ENCODE measurements at places on chromosomes 1 and 21. TPM values are rescaled to one million over a fixed set of nuclear protein-coding genes. Genes with fewer than 3 reads are reported as not detected.

- H3K4me3 ChIP-seq: peak overlapping the region; percentile 60
- H3K27ac ChIP-seq: no peak overlapping the region
- H3K36me3 ChIP-seq: no peaks in the 10 kb centered on the region
- H3K27me3 ChIP-seq: peaks cover 44% of the 10 kb centered on the region
Measured at GRCh38 chr1:206556750-206557635, 49.7 kb downstream of the RASSF5 start.

DNA sequence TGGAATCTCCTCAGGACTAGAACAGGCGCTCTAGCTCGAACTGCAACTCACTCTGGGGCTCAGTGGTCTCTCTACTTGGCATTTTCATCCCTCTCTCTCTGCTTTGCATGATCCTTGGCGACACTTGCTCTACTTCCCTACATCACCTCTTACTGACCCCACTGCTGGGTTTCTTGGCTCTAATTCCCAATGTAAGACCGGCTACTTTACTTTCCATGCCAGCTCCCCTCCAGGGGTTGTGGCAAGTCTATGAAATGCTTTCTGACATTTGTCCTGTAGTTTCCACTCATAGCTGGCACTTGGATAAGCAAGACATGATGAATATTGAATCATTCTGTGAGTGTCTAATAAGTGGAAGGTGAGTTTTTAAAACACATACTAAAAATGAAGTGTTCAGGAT, 292.3 kb downstream of the USP25 start:
- H3K36me3 ChIP-seq: no peaks in the 10 kb centered on the region
- no peaks in the 10 kb centered on the region for H3K27me3 ChIP-seq
- H3K4me3 ChIP-seq: no peak overlapping the region
- H3K4me1 ChIP-seq: no peaks in the 10 kb centered on the region

DNA sequence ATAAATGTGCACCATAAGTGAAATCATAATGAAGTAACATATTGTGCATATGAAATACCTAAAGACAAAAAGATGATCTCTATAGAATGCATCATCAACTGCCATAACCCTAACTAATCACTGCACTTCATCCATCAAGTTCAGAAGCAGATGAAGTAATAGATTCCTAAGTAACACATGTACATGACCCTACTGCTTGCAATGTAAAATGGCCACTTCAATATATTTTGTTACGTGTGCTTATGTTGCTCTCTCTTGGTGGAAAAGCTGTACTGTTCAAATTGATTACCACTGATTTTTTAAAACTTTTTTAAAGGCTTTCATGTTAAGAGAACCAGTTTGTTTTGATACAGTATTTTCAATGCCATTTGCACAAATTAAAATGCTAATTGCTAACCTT, 141.8 kb downstream of the TTLL7 start:
- H3K27me3 ChIP-seq: peaks cover 10% of the 10 kb centered on the region
- H3K27ac ChIP-seq: no peak overlapping the region
- H3K4me3 ChIP-seq: no peak overlapping the region

GRCh38 chr1:117894078-117894477, 35.3 kb downstream of the GDAP2 start:
- no peak overlapping the region for H3K4me3 ChIP-seq
- no peak for DNase-seq
- no peak overlapping the region for H3K27ac ChIP-seq
- peaks cover 3% of the 10 kb centered on the region for H3K36me3 ChIP-seq
- H3K4me1 ChIP-seq: no peaks in the 10 kb centered on the region

DNA sequence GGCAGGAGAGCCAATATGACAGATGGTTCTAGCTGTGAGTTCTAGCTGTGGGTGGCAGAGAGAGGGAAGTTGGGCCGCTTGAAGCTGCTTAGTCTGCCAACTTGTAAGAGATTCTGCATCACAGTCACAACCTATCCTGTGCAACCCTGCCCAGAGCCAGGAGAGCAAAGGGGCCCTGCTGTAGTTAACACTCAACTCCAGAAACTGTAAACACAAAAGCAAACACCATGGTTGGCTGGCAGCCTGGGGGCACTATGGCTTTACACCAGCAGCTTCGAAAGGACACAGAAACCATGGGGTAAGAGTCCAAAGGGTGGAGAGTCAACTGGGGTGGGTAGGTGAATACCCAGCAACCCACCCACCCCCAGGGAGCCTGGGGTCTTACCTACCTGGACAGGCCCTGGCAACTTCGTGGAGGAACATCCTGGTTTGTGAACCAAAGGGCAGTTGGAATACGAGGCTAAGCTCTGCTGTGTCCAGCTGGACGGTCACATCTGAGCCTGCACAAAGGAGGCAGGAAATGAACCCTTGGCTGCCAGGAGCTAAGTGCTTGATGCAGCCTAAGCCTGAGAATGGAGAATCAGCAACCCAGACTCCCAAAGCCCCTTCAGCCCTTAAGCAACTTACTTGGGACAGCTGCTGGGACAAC, 6.4 kb downstream of the INPP5B start:
- H3K27ac ChIP-seq: no peak overlapping the region
- no peak overlapping the region for H3K4me3 ChIP-seq
- DNase-seq: no peak
- H3K4me1 ChIP-seq: no peaks in the 10 kb centered on the region
- no peaks in the 10 kb centered on the region for H3K36me3 ChIP-seq

GRCh38 chr1:13483946-13484345, 29.9 kb downstream of the LRRC38 start:
- no peak for DNase-seq
- no peaks in the 10 kb centered on the region for H3K27me3 ChIP-seq
- H3K27ac ChIP-seq: no peak overlapping the region
- no peaks in the 10 kb centered on the region for H3K4me1 ChIP-seq
- H3K36me3 ChIP-seq: no peaks in the 10 kb centered on the region

DNA sequence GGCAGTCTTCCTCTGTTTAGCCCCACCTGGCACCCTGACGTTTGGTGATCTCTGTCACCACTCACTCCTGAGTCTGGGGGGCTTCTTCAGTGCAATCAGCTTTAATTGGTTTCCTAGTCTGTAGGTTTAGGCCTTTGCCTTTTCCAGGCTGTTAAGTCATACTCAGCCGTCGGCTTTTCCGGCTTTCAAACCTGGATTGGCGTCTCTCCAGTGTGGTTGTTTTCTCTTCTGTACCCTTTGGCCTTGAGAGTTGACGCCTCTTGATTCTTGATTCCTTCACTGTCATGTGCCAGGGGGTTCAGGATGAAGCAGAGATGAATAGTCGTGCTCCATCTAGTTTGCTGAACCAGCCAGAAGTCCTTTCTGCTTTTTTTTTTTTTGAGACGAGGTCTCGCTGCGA, 24.9 kb downstream of the NCMAP start:
- no peaks in the 10 kb centered on the region for H3K27me3 ChIP-seq
- DNase-seq: no peak
- no peaks in the 10 kb centered on the region for H3K36me3 ChIP-seq
- H3K4me1 ChIP-seq: peaks cover 8% of the 10 kb centered on the region
- no peak overlapping the region for H3K4me3 ChIP-seq

GRCh38 chr1:109996476-109996875, 11.9 kb downstream of the AHCYL1 start:
- no peaks in the 10 kb centered on the region for H3K27me3 ChIP-seq
- peaks cover 11% of the 10 kb centered on the region for H3K4me1 ChIP-seq
- no peak for DNase-seq
- H3K4me3 ChIP-seq: no peak overlapping the region

DNA sequence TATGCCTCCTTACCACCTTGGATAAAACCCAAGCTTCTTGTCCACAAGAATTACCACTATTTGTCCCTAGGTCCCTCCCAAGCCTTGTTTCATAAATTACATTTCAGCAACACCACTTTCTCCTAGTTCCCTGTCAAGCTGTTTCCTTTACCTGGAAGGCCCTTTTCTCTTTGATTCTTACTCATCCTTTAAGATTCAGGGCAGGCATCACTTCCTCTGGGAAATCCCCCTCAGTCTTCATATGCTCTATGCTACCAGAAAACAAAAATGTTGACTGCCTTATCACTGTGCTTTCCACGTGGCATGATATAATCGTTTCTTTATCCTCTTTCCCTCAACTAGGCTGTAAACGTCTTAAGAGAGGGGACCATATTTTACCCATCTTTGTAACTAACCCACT, 102.7 kb downstream of the LYST start:
- no peaks in the 10 kb centered on the region for H3K36me3 ChIP-seq
- no peaks in the 10 kb centered on the region for H3K27me3 ChIP-seq
- no peak for DNase-seq

DNA sequence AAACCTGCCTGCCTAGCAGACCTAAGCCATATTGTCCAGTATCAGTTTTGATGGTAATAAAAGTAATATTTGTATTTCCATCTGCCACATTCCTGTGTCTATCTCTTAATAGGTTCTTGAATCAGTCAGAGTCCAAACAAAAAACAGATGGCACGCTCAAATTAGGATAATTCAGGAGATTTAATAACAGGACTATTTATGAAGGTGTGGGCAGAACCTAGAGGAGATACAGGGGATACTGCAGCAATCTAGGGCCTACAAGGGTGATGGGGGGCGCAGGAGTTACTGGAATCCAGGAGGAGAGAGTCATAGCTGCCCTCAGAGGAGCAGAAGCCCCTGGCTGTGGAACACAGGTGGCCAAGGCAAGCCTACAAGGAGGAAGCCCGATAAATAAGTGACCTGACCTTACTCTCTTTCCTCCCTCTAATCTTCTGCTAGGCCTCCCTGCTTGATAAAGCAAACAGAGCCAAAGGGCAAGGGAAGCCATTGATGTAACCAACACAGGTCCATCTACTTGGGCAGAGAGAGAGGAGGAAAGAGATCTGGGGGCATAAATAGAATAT, 11.9 kb upstream of the HYI start:
- H3K4me3 ChIP-seq: no peak overlapping the region
- no peaks in the 10 kb centered on the region for H3K36me3 ChIP-seq
- no peaks in the 10 kb centered on the region for H3K4me1 ChIP-seq

DNA sequence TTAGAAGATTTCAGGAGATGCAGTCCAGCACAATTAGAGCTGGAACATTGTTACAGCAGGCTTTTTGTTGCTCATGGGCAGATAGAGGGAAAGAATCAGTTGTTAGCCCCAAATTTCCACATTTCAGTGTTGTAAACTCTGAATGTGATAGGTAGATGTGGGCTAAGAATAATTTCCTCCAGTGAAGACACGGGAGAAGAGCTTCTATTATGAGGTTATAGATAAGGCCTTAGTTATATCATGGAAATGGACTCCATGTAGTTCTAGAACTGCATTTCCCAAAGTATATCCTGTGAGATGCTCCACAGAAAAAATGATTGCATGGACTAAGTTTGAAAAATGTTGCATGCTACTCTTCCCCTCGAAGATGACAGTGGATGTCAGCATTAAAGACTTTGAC, 64.9 kb downstream of the PRKAA2 start:
- peaks cover 1% of the 10 kb centered on the region for H3K36me3 ChIP-seq
- no peak overlapping the region for H3K27ac ChIP-seq
- H3K27me3 ChIP-seq: no peaks in the 10 kb centered on the region
- no peak overlapping the region for H3K4me3 ChIP-seq

- no peaks in the 10 kb centered on the region for H3K4me1 ChIP-seq
- H3K4me3 ChIP-seq: no peak overlapping the region
- H3K36me3 ChIP-seq: no peaks in the 10 kb centered on the region
- H3K27ac ChIP-seq: no peak overlapping the region
- no peaks in the 10 kb centered on the region for H3K27me3 ChIP-seq
Measured at GRCh38 chr1:178330848-178331497, 165.8 kb downstream of the CLEC20A start.

GRCh38 chr1:53592521-53592982, 133.4 kb downstream of the DMRTB1 start:
- no peak overlapping the region for H3K4me3 ChIP-seq
- no peaks in the 10 kb centered on the region for H3K36me3 ChIP-seq
- no peaks in the 10 kb centered on the region for H3K27me3 ChIP-seq
- H3K27ac ChIP-seq: no peak overlapping the region
- DNase-seq: peak; percentile 29

DNA sequence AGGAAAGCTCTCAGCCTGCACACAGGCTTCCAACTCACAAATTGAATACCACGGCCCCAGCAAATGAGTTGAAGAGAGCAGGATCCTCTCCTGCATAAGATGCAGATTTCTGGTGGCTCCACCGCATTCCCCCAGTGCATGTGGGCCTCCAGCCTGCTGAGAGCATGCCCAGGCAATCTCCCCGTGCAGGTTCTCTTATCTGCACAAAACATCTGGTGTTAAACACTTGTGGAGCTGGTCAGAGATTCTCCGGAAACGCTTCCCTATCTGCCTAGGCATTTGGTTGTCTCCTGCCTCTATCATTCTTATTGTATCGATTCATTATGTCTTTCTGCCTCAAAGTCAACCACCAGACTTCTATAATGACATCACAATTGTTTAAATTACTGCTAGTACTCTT, 1349.0 kb upstream of the B3GALT2 start:
- H3K4me1 ChIP-seq: no peaks in the 10 kb centered on the region
- H3K27ac ChIP-seq: no peak overlapping the region
- no peak overlapping the region for H3K4me3 ChIP-seq
- no peak for DNase-seq
- H3K27me3 ChIP-seq: no peaks in the 10 kb centered on the region
- H3K36me3 ChIP-seq: no peaks in the 10 kb centered on the region

GRCh38 chr1:53137729-53138128, 4.7 kb downstream of the SLC1A7 start:
- no peak overlapping the region for H3K4me3 ChIP-seq
- no peak for DNase-seq
- peaks cover 13% of the 10 kb centered on the region for H3K4me1 ChIP-seq
- H3K27ac ChIP-seq: no peak overlapping the region
- peaks cover 3% of the 10 kb centered on the region for H3K36me3 ChIP-seq

GRCh38 chr21:44485254-44485793, 30.0 kb downstream of the LRRC3 start:
- peak; percentile 74 for DNase-seq
- H3K36me3 ChIP-seq: no peaks in the 10 kb centered on the region
- H3K27me3 ChIP-seq: no peaks in the 10 kb centered on the region
- no peaks in the 10 kb centered on the region for H3K4me1 ChIP-seq

GRCh38 chr1:171346881-171347280, 32.9 kb downstream of the FMO4 start:
- DNase-seq: no peak
- no peaks in the 10 kb centered on the region for H3K4me1 ChIP-seq
- H3K4me3 ChIP-seq: no peak overlapping the region
- H3K36me3 ChIP-seq: no peaks in the 10 kb centered on the region
- H3K27ac ChIP-seq: no peak overlapping the region
- H3K27me3 ChIP-seq: no peaks in the 10 kb centered on the region

SLC6A17 gene
- 0.06 TPM for total RNA-seq

CELA3A gene
- not detected for total RNA-seq

RNF186 gene
- not detected for total RNA-seq

TNFRSF9 gene
- total RNA-seq: not detected

MPL gene
- total RNA-seq: 0.09 TPM

PCBP3 gene
- total RNA-seq: 4.6 TPM

KRTAP8-1 gene
- total RNA-seq: not detected

C8A gene
- not detected for total RNA-seq

RC3H1 gene
- total RNA-seq: 32.4 TPM

SLC27A3 gene
- total RNA-seq: 10.1 TPM

PTPRF gene
- total RNA-seq: 119 TPM

Data from neural progenitor cell (in vitro differentiated cells).